Left ventricle myocardium superior (tissue), 1 donor: ENCODE measurements at places on chromosomes 6 and 20. TPM values are rescaled to one million over a fixed set of nuclear protein-coding genes. Genes with fewer than 3 reads are reported as not detected.

GRCh38 chr6:142302421-142303175 is 791 bp downstream of the ADGRG6 start:
- no peak for DNase-seq

- no peak for DNase-seq
Observed at GRCh38 chr6:3321042-3321441, 62.3 kb downstream of the PSMG4 start.

The CABLES2 gene
- 19.1 TPM for total RNA-seq

The BTN3A1 gene
- 9.4 TPM for total RNA-seq

DNA sequence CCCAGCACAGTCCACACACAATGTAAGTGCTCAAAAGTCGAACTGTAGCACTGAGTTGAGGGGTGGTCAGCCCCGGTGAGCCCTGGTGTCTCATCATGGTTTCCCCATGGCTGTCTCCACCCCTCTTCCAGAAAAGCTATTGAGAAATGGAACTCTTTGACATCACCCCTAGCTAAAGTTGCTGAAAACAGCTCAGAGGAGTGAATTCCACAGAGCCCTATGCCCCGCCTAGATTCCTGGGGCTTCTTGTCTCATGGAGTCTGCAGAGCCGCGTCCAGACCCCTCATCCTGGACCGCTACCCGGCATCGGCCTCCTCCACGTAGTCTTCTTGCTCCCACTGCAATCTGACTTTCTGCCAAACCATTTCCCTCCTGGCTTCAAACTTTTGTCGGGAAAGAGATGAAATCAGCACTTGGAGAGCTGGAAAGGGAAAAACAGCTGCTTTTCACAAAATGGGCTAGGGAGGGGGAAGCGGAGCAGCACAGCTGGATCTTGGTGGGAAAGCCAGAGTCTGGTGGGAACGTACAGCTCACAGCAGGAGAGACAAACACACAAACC is 132.2 kb downstream of the SNX5 start:
- DNase-seq: peak; percentile 86

DNA sequence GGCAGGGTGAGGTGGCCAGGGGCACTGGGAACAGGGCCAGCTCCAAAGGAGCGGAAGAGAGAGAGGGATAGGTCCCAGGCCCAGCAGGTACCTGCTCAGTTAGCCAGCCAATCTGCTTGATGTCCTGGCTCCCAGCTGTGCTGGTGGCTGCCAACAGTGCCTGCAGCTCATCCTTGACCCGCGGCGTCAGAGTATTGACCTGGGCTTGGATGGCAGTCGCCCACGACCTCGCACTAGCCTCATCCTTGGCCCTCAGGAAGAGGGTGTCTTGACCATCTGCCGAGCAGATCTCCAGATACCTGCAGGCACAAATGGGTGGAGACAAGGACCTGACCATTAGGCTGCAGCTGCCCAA is 11.1 kb upstream of the CDK5RAP1 start:
- DNase-seq: no peak

- no peak for DNase-seq
Observed at GRCh38 chr6:26514984-26515383, 14.9 kb downstream of the BTN1A1 start.
